Stimulated activated CD8-positive, alpha-beta memory T cell treated with anti-CD3 and anti-CD28 coated beads, Interleukin-7, amount 100 ng/mL, for 48 hours (primary cell): ENCODE measurements at places on chromosomes 6 and 20.

DNA sequence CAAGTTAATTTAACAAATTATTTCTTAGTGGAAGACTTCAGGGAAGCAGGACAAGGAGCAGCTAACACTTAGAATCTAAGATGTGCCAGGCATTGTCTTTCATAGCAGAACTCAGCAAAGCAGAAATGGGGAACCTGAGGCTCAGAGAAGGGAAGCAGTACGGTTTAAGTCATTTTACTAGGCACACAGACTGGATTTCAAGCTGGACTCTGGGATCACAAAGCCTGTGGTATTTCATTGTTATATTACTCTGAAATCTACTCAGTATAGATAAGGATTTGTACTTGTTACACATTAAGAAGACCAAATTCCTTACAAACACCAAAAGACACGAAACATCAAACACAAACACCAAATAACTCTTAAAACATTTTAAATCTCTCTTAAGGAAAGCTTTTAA, 199.6 kb downstream of the ISM1 start:
- DNase-seq: no peak

GRCh38 chr6:129448965-129449364, 261.0 kb downstream of the ARHGAP18 start:
- no peak for DNase-seq

DNA sequence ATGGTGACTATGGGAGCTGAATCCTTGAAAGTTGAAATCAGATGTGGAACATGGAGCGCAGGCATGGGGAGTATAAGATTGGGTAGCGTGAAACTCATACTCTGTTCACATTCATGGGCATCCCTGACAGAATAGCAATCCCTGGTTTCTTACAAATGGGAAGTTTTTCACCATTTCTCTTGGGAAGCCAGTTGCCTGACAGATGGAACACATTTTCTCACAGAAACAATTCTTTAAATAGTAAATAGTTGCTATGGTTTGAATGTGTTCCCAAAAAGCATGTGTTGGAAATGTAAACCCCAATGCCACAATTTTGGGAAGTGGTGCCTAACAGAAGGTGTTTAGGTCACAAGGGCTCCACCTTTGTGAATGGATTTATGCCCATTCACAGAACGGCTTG, 262.8 kb upstream of the HS3ST5 start:
- no peak for DNase-seq

DNA sequence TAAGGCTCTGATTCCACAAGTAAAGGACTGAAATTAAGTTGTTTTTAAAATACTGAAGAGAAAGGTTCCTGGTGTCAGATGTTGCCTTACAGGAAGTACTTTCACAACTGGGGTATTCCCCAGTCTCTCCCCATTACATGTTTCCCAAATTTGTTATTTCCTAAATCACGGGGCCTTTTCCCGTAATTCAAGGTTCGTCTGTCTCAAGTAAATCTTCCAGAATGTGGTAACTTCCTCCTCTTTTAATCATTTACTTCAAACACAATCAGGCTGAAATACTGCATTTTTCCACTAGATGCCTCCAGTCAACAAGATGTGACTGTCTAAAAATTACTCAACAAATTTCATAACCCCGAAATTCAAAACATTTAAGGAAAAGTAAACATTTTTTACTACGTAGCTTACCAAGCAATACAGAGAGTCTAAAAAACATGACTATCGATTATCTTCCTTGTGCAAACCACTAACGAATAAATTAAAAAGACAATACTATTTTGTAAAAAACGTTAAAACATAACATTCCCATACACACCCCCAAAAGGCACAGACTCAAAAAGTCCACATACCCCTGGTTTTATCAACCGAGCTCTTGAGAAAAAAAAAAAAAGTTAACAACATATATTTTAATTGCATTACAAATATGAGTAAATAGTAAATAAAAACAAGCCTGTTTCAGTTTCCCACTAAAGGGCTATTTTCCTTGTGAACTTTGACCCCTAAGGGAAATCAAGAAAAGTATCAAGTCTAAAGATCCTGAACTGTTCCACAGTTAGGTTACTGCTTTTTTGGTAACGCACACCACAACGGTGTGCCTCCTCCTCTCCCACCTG, 1.7 kb downstream of the SOD2 start:
- DNase-seq: no peak

DNA sequence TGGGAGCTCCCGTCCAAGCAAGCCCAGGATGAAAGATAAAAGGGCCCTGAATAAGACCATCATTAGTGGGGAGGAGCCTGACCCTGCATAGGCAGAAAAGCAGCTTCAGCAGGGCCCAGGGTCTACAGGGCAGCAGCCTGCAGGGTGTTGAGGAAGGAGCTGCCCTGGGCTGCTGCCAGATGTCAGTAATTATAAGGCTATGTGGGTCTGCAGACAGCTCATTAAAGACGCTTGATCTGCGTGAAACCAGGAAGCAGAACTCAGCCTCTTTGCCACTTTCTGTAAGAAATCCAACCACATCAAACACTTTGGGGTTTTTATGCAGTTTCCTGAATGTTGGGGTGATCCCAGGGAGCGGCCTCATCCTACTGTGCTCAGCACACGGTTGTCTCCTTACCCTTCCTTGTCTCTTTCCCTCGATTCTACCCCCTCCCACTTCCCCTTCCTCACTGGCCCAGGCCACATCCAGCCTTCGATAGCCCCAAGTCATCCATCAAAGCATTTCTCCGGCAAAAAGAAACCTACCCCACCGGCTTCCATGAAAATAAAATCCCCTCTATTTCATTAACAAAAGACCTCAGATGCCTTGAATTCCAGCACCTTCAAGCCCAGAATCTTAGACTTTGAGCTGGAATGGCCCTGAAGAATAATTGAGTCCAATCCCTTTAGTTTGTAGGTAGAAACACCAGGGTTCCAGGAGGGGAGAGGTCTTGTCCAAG, 1.0 kb upstream of the TGM6 start:
- no peak for DNase-seq

- DNase-seq: no peak
Measured at GRCh38 chr6:139743664-139744437, 369.4 kb upstream of the CITED2 start.

GRCh38 chr6:84284428-84285049, 57.1 kb upstream of the CEP162 start:
- no peak for DNase-seq

- no peak for DNase-seq
Measured at GRCh38 chr6:17291778-17292177, 10.6 kb downstream of the RBM24 start.

- DNase-seq: no peak
Measured at GRCh38 chr6:163922562-163922961, 508.0 kb downstream of the QKI start.

DNA sequence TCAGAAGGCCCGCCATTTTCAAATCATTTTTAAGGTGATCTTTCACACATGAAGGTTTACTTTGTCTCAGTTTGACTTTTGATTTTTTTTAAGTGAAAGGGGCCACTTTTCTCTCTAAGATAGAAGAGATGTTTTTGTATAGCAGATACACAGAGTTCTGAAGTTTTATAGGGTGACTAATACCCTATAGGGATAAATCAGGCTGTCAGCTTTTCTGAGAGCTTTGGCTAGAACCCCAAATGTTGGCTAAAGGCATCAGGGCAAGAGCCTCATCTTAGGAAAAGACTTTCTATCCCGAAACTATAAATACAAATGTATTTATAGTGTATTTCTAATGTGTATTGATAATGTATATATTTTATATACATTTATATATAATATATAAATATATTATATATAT, 181.4 kb downstream of the TBX18 start:
- no peak for DNase-seq

GRCh38 chr6:157849288-157850017, 26.4 kb downstream of the SNX9 start:
- no peak for DNase-seq

- no peak for DNase-seq
Measured at GRCh38 chr6:6176127-6176526, 144.3 kb downstream of the F13A1 start.

DNA sequence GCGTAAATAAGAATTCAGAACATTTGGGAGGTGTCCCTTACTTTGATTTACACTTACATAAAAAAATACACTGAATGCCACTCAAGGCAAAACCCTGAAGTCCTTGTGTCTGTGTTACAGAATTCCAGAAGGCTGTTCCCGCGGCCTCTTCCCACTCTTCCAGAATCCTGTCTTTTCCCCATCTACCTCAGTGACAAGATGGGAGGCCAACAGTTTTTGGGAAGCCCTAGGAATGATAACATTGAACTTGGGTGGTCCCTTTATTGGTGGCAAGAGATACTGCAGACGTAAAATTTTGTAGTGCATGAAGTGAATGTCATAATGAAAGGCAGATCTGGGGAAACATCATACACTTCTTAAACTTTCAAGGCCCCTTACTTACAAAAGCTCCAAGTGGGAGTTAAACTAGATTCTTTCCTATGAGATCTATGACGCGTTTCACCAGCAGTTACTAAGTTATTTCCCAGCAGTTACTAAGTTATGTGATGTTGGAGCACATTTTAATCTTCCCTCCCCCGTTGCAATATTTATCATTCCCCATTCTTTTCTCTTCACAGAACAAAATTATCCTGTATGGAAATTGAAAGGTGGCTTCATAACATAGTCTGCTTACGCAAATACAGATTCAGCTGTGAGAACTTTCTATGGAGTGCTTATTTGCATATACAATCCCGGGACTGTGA, 79.5 kb downstream of the BCAS1 start:
- no peak for DNase-seq

DNA sequence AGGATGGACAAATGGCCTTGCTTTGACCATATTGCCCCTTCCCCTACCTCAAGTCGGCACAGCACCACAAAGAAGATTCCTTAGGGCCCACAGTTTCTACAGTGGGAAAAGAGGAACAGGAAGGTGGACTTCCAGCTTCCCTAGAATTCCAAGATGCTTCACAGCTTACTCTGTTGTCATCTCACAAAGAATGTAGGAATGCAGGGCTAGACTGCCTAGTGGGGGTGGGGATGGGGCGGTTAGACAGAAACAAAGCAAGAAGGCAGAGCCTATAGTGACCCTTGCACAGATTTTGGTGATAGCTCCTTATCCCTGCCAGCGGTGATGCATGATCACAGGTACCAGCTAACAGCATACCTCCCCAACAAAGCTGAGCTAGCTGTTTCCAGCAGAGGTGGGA, 607.6 kb upstream of the MAN1A1 start:
- no peak for DNase-seq

DNA sequence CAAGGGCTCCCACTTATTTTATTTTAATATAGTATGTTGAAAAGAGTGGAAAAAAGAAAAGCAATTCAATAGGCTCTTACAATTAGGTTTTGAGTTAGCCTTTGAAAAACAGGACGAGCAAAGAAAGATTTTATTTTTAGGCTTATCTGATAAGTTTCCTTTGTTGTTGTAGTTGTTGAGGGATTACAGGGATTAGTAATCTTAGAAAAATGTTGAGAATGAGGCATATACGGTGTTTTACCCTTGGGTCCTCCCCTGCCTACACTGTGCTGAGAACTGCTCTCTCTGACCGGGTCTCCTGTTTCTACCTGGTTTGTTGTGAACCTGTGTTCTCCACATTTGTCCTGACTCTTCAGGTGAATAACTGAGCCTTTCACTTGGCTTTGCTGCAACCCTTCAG, 16.7 kb downstream of the TRAPPC3L start:
- no peak for DNase-seq

DNA sequence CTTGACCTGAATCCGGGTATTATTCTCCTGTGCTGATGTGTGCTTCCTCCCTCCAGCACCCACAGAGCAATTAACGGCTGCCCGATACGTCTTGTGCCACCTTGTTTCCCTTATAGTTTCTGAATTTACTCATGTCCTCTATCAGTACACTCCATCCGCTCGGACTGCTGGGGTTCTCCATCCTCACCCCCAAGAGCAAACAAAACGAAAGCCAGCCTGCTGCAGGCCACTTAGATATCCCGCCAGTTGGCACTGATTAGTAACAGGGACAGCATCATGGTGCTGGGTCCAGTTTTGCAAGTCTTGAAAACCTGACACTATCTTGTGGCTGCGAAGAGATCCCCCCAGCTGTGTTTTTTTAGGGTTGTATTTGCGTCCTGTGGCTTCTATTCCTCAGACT, 71.8 kb downstream of the SSR1 start:
- no peak for DNase-seq

GRCh38 chr6:92364948-92365541, 1054.3 kb downstream of the EPHA7 start:
- DNase-seq: no peak

DNA sequence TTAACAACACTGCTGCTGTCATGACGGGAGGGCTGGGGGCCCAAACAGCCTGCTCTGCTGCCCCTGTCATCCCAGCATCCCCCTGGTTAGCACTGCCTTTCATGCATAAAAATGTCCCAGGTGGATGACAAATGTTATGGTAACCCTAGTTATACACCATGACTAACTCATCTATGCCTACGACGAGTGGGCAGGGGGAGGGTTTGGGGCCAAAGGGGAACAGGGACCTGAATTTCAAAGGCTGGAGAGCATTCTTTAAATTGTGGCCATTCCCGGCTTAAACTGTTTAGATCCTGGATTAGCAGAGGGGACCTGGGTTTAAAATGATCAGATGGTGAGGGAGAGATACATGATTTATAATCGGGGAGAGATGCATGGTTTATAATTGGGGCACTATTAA, 24.4 kb downstream of the GNAS-AS1 start:
- DNase-seq: no peak

DNA sequence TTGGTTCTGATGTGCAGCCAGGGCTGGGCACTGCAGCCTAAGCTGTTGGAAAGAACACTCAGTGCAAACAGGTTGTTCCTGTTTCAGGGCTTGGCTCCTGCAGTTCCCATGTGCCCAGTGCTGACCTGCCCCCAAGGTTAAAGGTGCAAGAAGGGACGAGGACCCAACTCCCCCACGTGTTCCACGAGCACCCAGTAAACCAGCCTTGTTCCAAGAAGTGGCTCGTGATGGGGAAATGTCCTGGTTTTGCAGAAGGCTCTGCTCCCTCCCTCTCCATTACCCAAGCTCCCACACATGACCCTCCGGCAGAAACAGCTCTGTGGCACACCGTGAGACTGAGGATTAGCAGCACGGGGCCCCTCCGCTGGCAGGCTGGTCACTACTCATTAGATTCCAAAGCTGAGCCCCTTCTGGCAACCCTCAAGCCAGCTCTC, 9.4 kb downstream of the ACSS1 start:
- no peak for DNase-seq

DNA sequence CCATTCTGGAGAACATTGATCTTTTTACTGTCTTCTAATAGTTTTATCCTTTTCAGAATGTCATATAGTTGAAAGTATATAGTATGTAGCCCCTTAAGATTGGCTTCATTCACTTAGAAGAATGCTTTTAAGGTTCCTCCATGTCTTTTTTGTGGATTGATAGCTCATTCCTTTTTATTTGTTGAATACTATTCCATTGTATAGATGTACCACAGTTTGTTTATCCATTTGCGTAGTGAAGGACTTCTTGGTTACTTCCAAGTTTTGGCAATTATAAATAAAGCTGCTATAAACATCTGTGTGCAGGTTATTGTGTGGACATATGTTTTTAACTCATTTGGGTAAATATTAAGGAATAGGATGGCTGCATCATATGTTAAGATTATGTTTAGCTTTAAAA, 27.8 kb downstream of the ABT1 start:
- no peak for DNase-seq
